ENCODE measurements at places on chromosomes 4 and X.

GRCh38 chr4:94507708-94508107, 56.0 kb downstream of the PDLIM5 start:
- ATAC-seq = peak; percentile 55

GRCh38 chr4:101710806-101711205, 79.7 kb upstream of the BANK1 start:
- ATAC-seq = no peak

GRCh38 chr4:147682755-147683154, 1.2 kb downstream of the PRMT9 start:
- ATAC-seq = no peak

DNA sequence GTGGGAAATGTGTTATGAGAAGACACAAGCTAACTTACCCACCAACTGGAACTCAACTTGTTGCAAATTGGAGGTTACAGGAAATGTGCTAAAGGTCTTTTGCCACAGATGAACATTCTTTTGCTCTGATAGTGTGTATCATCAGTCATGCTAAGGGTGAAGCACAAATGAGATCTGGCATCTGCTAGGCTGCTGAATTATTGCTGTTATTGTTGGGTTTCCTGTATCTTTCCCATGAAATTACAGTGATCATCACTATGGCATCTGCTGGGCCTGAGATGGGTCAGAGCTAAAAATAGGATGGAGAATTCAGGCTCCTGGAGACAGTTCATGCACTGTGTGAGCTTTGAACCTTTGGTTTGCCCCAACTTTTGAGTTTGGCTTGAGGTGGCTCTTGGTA, 124.5 kb downstream of the NPNT start:
- ATAC-seq = no peak

DNA sequence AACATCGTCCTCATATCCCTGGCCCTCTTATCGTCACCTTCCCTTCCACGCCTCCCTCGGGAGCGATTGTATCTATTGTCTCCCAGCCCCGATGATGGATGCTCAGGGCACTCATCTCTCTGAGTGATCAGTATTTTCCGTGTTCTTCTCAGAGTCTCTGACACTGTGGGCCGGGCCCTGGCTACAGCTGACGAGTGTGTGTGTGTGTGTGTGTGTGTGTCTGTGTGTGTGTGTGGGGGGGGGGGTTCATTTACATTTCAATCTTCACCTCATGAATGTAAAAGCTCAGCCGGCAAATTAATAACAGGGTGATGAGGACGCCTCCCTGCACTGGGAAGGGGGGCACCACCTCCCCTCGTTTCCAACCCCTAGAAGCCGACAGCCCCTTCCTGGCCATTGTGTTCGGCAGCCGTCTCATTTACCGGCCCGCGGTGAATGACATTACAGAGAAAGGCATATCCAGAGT, 159.5 kb downstream of the SHOX start:
- peak; percentile 92 for ATAC-seq

DNA sequence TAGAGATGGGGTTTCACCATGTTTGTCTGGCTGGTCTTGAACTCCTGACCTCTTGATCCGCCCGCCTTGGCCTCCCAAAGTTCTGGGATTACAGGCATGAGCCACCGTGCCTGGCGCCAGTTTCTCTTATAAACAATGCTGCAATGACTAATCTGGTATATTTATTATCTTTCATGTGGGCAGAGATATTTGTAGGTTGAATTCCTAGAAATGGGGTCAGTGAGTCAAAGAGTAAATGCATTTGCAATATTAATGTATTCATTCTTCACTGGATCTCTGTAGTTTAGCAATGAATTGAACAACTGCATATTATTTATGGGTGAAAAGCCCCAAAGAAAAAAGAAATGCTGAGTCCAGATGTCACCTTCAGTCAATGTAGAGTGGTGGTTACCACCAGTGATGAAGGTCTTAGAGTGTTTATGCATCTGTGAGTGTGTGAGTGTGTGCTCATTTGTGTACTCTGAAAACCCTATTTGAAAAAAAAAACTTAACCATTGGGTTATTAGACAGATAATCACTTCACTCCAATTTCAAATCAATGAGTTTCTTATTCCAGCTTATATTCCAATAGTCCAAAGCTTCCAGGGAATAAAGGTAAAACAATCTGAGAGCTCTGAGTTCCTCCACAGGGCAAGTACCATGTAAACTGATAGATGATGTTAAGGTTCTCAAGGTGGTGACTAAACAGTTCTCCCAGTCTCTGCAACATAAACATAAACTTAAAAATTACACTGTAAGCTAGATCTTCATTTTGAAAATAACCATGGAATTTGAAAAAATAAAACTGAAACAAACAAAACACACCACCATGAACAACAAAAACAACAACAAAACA, 22.6 kb upstream of the CD38 start:
- no peak for ATAC-seq
